ENCODE measurements at places on chromosomes 7 and 10.

DNA sequence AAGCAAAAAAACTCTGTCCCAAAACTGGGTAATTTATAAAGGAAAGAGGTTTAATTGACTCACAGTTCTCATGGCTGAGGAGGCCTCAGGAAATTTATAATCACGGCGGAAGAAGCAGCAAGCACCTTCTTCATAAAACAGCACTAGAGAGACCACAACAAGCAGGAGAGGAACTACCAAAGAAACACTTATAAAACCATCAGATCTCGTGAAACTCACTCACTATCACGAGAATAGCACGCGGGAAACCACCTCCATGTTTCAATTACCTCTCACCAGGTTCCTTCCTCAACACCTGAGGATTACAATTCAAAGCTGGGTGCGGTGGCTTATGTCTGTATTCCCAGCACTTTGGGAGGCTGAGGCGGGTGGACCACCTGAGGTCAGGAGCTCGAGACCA lies 48.5 kb downstream of the PDIA4 start:
- no peak for DNase-seq

DNA sequence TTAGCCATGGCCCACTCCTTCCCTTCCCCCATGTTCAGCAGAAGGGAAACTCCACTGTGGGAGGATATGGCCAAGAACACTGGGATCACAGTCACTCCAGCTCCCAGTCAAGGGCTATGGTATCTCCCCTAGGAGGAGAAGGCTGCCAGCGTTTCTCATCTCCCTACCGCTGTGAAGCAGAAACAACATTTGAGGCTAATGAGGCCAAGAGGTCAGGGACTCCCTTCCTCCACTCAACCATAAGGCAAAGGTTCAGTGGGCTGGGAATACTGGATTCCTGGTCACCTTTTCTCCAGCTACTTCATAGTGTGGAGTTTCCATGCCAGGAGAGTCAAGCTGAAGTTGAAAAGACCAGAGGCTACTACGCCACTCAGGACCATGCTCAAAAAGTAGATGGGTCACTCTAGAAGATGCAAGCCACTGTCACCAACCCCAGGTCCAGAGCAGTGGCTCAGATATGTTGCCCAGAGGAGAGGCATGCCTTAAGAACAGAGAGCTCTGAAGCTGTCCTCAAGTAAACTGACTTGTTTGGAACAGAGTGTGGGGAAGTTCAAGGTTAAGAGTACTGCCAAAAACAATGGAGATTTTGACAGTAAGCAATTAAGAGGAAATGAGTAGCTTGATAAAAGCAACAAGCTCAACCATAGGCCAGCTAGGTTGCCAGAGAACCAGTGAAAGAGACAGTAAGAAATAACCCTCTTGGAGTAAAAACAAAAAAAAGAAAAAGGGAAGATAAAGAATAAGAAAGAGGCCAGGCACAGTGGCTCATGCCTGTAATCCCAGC lies 3.8 kb upstream of the TMEM140 start:
- DNase-seq = no peak

DNA sequence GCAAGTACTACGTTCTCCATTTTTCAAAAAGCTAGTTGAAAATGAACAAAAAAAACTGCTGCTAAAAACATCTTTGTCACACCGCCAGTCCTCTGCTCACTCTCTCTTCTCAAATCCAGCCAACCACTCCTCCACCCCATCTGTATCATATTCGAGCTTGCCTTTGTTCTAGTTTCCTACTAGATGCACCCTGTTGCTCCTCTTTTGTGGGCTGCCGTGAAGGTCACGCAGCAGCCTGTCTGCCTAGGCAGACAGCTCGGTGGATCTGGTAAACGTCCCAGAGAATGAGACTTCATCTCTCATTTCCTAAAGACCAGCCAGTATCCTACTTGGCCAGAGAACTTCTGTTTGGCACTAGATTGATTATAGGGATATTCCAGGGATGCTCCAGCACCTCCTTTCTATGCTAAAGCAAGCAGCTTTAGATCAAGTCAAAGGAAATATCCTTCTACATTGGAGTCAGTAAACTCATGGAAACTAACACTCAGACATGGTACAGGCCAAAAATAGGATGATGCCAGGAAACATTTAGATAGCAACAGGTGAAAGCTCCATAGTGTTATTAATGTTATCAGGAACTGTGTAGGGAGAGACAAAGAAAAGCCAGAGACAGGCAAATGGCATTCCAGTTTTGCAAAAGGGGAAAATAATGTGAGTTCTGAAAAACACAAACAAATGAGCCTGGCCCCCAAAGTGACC lies 8.7 kb upstream of the PLXNA4 start:
- no peak for DNase-seq

- DNase-seq = no peak
These were observed 99.9 kb downstream of the CUBN start for GRCh38 chr10:17029581-17030271.

GRCh38 chr7:130258494-130259078 lies 8.1 kb upstream of the CPA2 start:
- no peak for DNase-seq
